ENCODE measurements at places on chromosomes 5 and 9.

DNA sequence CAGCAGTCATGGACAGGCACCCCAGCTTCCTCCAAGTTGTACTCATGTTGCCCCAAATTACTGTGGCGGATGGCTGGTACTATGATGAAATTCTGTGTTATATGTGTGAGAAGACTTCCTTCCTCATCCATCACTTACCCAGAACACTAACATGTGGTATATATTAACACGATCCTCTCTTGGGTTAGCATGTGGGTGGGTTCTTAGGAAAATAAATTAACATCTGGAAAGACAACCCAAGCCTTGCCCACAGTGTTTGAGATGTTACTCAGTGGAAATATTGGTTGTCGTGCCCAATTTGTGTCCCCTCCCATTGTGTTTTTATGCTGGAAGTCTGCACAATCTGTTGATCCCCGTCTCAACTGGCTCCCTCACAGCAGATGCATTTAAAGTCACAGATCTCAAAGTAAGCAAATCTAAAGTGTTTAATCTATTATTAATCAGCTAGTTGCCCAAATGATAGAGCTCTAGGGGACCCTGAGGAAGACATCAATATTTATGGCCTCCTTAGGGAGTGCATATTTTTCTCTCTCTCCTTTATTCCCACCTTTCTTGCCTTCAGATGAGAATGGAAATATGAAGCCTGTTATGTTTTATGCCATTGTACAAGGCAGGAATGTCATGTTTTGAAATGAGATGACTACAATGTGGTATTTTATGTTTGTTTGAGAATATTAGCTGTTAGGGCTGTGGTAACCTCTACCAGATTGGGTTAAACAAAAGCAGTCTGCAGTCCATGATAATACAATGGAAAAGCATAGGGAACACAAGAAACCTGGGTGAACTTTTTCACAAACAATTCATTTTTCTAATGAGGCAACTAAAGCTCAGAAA is 93.9 kb downstream of the GRIA1 start:
- DNase-seq, result peak; percentile 27

- DNase-seq, result no peak
Measured at GRCh38 chr5:143886096-143886495, 74.1 kb downstream of the HMHB1 start.

DNA sequence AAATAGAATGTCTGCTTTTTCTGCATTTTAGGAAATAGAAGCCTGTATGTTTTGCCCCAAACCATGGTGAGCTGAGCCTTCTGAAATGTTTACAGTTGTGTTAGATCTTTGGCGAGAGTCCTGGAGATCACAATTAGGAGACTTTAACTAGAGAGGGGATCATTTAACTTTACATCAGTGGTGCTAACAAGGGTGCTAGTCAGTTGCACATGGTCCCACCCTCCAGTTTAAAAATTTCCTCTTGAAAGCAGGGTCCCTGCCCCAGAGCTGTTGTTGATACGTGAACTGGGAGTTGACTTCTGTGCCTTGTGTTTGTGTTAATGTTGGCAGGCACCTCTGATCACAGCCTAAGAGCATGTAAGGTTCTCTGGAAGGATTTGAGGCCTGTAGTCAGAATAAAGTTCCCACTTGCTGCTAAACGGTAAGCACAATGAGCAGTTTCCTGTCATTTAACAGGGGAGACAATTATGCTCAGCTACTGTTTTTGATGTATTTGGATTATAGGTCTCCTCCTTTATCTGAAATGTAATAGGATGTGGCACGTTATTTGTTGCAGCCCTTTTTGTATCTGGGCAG is 43.7 kb downstream of the RASGRF2 start:
- DNase-seq, result no peak

DNA sequence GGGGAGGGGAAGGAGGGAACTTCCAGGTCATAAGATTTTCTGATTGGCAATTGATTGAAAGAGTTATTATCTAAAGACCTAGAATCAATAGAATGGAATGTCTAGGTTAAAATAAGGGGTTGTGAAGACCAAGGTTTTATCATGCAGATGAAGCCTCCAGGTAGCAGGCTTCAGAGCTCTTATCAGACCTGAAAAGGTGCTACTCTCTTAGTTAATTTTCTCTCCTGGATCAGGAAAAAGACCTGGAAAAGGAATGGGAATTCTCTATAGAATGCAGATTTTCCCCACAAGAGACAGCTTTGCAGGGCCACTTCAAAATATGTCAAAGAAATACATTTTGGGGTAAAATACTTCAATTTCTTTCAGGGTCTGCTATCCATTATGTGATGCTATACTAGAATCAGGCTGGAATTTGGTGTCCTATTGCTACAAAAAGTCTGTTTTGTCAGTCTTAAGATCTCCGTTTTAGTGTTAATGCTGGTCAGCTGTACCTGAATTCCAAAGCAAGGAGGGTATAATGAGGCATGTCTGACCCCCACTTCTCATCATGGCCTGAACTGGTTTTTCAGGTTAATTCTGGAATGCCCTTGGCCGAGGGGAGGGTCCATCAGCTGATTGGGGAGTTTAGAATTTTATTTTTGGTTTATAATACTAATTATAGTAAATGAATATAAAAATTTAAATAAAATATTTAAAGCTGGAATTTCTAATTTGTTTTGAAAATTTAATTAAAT is 16.6 kb upstream of the STOM start:
- DNase-seq, result no peak

DNA sequence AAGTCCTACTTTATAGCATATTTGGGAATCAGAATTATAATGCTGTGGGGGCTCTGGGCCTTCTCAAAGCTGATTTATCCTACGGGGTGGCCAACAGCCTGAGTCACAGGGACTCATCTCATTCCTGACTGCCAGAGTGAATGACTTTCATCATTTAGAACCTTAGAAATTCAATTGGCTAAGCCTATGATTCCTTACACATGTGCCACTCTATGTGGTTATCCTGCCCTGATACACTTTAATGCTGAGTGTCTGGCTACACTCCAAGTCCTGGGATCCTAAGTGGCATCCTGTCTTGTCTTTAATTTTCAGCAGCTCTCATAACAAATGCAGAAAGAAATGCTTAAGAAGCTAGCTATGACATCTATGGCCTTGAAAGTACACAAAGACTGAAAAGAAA is 75.2 kb upstream of the FREM1 start:
- no peak for DNase-seq

- no peak for DNase-seq
Measured at GRCh38 chr9:114616684-114617520, 5.8 kb downstream of the TMEM268 start.

DNA sequence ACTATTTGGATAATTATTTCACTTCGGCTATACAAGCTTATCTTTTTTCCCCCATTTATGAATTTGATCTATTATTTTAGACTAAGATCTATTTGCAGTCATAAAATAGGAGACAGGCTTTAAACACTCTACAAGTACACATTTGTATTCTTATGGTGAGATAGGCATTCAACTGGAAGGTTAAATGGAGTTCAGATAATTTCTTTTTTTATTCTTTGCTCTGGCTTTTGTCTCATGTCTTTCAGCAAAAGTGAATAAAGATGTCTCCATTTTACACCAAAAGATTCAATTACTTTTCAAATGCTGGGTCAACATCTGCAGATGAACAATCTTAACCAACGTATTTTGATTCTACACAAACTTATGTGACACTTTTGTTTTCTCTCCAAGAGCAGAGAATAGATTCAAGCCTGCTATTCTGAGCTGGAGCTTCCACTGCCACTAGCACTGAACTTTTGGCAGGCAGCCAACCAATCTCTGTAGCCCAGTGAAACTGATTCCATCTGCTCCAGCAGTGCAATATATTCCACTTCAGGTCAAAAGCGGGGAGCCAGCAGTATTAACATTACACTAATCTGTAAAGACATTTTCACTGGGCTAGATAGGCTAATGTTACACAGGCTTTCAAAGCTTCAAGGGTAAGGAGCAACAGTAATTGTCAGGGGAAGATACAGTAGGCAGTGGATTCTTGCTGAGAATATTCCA is 452.0 kb upstream of the ZNF608 start:
- DNase-seq, result peak; percentile 57

DNA sequence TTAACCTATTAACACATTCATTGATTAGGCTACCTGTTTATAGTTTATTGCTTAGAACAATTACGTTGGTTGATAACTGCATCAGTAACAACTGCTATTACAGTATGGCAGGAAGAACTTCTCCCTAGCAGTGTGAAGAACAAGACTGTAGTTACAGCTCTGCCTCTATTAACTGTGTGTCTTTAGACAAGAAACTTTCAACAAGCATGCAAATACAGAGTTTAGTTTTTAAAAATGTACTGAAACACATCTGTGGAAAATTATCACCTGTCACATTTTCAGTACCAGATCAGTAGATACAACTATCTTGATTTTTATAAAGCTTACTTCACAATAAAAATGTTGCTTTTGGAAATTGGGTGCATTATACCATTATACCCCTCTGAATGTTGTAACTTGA is 22.2 kb downstream of the ELL2 start:
- no peak for DNase-seq

GRCh38 chr9:33687779-33688178 is 107.6 kb upstream of the PRSS3 start:
- DNase-seq, result no peak

GRCh38 chr5:88515881-88516819 is 247.5 kb upstream of the TMEM161B start:
- DNase-seq, result no peak

GRCh38 chr5:179260324-179261070 is 84.8 kb downstream of the ADAMTS2 start:
- DNase-seq, result no peak

DNA sequence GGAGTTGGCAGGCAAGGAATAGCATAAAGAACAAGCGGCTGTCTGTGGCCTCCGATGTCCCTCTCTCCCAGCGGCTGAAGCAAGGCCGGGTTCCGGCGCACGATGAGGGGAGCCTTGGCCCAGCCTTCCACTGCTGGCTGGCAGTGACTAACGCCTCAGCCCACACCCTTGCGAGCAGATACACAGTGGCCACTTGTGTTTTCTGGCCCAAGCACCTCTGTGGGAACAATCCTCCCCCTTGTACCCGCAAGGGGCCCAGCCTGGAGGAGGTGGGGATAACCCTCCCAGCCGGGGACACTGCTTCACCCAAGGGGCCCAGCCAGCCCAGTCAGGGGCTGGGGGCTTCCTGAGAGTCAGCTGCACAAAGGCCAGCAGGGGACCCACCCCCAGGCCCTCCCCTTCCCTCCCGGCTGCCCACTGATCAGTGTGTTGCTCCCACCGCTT is 23.2 kb downstream of the STK10 start:
- no peak for DNase-seq

DNA sequence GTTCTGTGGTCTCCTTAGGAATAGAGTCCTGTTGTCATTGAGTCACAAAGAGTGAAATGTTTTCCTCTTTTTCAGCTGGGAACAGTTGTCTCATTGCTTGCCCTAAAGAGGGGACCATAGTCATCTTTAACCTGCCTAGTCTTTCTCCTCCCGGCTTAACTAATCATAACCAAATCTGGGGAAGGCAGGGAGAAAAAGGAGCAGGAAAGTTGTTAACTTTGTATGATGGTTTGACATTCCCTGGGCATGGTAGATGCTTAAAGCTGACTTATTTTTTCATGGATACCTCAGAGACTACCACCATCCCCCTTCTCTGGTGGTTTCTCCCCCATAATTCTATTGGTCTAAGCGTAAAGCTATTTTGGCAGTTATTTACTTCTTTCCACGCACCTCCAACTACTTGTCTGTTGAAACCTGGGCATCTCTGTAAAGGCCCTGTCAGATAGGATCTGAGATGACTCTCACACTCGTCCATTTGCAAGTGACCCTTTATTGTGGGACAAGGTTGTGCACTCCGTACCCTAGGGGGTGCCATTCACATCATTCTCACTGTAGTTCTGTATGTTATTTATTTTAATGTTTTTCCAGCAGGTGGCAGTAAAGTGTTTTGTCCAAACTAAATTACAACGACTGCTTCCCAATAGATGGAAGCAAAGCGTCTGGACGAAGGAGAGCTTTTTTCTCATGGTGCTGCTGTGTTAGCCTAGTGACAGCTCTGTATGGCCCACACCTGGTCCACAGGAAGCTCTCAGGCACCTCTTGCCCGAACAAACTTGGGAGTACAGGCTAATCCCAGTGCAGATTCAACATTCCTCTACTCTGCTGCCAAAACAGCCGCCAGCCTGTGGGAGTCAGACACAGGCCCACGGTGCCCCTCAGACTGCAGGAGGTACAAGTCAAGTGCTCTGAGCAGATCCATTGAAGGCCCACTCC is 3.0 kb upstream of the FAM13B start:
- DNase-seq, result peak; percentile 92

DNA sequence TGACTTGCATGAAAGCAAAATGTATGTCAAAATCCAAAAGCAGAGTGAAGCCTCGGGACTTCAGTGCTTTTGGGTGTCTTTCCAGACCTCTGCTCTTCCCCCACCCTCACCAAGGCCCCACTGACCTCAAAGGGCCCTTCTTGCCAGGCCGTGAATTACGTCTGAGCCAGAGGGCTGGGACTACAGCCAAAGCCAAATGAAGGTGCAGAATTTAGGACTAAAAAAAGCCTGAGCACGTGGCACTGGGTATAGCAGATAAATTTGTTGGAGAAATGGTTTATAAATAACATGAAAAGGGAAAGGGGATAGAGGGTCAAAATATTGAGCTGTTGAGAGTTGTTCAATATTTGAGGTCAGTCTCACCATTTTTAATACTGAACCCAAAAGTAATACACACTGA is 163.4 kb downstream of the GHR start:
- no peak for DNase-seq

DNA sequence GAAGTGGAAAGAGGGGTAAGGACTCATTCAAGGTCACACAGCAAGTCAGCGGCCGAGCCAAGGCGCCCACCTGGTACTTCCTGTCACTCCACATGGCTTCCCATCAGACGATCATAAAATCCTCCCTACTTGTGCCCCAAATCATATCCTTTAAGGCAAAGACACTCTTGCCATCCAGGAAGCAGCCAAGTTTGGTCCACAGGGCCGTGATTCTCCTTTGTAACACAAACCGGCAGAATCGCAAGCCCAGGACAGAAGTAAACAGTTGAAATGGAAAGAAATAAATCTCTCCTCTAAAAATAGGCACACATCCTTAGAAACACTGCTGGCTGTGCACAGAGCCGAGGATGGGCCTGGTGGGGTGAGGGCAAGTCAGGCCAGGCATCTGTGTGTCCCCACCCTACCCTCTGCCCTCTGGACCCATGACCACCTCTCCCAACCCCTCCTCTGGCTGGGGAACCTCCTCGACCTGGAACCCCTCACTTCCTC is 30.5 kb downstream of the TMOD1 start:
- DNase-seq, result no peak

DNA sequence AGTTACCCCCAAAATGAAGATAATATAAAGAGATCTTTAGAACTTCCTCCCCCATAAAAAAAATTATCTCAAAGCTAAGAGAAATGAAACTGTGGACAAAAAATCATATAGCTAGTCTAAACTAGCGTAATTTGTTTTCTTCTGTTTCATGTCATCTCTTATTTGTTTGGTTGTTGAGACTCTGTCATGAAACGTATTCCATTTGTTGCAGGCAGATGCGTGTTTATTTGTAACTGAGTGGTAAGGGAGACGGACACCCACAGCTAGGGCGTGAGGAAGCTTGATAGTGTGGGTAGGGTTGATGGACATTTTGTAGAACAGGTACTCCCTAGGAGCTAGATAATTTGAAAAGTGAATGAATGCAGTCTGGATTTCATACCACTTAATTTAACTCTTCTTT is 41.9 kb downstream of the OSTF1 start:
- DNase-seq, result no peak

Data from HCEC 1CT (cell line).